ENCODE measurements at places on chromosomes 16 and 17. TPM values are rescaled to one million over a fixed set of nuclear protein-coding genes. Genes with fewer than 3 reads are reported as not detected.

The TLCD2 gene
- 1.6 TPM for total RNA-seq

The NRN1L gene
- 0.66 TPM for total RNA-seq

The BIRC5 gene
- total RNA-seq = 57.2 TPM

The PRAC2 gene
- total RNA-seq = not detected

The PHOSPHO1 gene
- total RNA-seq = not detected

The COPRS gene
- total RNA-seq = 57.0 TPM

The OTOP2 gene
- total RNA-seq = not detected

The PROCA1 gene
- 1.3 TPM for total RNA-seq

The CHP2 gene
- total RNA-seq = not detected

The CES1 gene
- total RNA-seq = not detected

The GPRC5C gene
- total RNA-seq = not detected

The MYH8 gene
- total RNA-seq = not detected

The ADAMTS18 gene
- 14.1 TPM for total RNA-seq

The C16orf74 gene
- total RNA-seq = 35.0 TPM

The ANKRD40CL gene
- total RNA-seq = not detected

The SOX9 gene
- 0.07 TPM for total RNA-seq

The OTOP3 gene
- not detected for total RNA-seq

The CDH5 gene
- 787 TPM for total RNA-seq

The TBC1D3I gene
- total RNA-seq = 1.1 TPM

The KRT17 gene
- 0.80 TPM for total RNA-seq

The TUBB3 gene
- 167 TPM for total RNA-seq

The TIMP2 gene
- 86.8 TPM for total RNA-seq

Measured in thoracic aorta endothelial cell (primary cell).